ENCODE measurements at places on chromosomes 13 and 19.

GRCh38 chr19:56083668-56084067, 37.4 kb downstream of the ZNF787 start:
- DNase-seq: no peak

GRCh38 chr13:71902676-71903075, 35.7 kb upstream of the DACH1 start:
- no peak for DNase-seq

- DNase-seq: no peak
These were observed 97.6 kb downstream of the ZIC5 start for GRCh38 chr13:99873832-99874430.

DNA sequence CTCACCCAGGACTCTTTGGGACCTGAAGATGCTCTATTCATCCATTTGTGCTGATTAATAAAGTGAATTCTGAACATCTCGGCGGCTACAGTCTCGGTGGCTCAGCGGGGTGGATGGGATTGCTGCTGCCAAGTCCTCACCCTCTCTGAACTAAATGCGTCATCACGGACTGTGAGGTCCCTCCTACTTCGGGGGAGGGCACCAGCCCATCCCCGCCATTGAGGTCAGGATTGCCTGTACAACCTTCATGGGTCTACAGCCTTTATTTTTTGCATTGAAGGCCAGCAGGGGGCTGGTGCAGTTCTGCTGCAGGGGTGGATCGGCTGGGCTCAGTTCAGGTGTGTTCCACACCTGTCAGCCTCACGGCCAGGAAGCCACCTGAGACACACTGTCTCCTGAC, 181.8 kb downstream of the COL4A1 start:
- no peak for DNase-seq

- peak; percentile 62 for DNase-seq
These were observed 64.6 kb downstream of the PDS5B start for GRCh38 chr13:32650705-32651311.

GRCh38 chr19:43534305-43534815, 1.4 kb downstream of the ZNF575 start:
- DNase-seq: no peak

DNA sequence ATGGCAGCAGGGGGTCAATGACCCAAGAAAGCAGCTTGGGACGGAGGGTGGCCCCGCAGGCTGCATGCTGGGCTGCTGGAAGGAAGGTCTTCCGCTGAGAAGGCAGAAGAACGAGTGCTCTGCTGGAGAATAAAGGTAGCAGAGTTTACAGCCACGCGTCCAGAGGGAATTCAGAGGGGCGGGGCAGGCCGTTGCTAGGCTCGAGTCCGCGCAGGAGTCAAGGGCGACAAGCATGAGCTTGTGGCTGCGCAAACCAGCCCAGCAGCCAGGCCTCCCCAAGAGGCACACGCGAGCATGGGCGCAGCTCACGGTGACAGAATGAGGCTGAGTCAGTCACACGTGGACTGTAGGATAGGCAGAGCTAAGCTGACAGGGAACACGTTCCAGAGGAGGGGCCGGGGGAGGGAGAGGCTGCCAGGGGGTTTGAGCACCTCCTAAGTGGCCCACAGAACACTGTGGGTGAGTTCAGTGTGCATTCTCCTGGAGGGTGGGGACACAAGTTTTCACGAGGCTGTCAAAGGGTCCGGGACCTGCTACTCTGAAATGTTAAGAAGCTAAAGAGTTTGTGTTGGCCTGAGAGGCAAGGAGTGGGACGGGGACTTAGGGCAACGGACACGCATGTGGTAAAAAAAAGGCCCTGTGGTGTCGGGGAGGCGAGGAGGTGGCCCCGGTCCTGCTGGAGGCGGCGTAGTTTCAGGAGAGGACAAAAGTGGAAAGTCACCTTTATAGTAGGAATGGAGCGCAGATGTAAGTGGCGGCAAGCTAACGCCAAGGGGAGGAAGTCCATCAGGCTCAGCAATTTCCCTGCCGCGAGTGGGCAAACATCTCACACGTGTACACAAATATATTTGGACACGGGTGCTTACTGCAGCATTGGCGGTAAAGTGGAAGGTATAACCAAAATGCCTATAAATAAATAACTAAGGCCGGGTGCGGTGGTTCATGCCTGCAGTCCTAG, 17.7 kb downstream of the RFX2 start:
- peak; percentile 89 for DNase-seq

DNA sequence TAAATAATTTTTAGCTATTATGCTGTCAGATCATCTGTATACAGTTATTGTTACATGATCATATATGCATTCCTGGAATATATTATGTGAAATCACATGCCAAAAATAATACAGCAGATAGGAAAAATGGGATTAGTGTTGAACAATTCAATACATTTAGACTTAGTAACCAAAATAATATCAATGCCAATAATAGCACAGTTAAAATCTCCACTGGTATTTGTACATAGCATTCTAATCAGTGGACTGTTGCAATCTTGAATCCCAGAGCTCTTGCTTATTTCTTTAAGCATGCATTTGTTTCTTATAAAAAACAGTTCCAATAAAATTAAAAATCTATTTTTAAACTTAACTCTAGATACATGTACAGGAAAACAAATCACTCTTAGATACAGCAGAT, 2772.2 kb downstream of the PCDH9 start:
- no peak for DNase-seq

- DNase-seq: no peak
These were observed 663.8 kb downstream of the LIG4 start for GRCh38 chr13:107551521-107551920.

DNA sequence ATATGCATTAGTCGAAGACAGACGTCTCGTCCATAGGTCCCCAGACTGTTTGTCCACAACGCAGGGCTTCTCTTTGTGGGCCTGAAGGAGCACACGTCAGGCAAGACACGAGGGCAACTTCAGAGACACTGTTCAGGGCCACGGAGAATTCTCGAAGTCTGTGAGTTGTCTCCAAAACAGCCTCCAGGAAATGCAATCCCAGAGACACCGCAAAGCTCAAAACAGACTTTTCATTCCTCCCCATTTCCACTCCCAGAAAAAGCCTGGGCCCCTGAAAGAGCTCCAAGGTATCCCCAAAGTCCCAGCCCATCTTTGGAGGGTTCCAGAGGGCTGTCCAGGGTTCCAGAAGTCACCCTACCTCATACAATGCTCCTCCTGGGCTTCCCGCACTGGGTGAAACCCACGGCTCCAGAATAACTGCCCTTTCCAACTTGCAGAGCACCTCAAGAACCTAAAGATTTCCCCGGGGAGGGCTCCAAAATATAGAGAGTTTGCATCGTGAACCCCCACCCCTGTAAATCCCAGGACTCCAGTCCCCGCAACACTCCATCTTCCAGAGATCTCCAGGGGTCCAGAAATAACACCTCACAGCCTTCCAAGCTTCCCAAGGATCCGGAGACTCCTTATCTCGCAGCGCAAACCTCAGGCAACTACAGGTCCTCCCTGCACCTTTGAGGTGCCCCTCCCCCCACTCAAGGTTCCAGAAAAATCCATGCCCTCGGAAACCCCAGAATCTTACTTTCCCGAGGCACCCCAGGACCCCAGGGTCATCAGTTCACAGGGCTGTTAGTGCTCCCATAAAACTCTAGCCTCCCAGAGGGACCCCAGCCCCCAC, 687 bp upstream of the FTL start:
- peak; percentile 59 for DNase-seq

DNA sequence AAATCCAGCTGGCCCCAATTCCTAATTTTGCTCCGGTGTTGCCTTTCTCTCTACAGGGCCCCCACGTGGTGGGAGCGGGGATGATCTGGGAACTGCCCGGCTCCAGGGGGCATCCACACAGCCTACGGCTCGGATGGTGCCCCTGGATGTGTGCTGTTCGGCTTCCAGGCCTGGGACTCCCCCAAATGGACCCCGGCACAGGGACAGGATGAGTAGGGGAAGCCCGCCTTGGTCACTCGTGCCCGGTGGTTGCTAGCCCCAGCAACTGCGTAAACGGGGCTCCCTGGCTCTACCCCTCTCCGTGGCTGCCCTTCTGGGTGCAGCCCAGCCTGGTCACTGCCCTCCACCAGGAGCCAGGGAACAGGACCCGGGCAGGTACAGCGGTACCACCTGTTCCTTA, 111.5 kb downstream of the TEX26 start:
- peak; percentile 20 for DNase-seq

DNA sequence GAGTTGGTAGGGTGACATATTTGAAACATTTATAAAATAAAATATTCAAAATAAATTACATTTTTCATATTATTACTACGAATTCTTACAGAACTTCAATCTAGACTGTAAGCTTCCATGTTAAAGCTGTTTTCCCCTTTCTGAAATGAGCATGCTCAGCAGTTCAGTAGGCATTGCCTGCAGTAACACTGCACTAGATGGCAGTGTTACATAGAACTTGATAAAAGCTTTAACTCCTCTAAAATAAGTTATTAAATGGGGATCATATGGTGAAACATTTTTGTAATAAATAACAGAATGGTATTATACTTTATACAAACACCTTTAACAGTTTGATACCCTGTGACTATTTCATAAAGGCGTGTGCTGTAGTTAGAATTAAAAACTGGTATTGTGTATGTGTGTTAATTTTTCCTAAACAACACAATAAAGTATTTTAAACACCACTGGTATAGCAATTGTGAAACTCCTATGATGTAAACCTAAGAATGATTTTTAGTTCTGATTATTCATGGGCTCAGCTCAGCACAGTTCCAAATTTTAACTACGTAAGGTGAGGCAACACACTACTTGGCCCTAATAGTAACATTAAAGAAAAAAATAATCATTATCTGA, 11.6 kb upstream of the GPR18 start:
- no peak for DNase-seq

GRCh38 chr13:64900039-64900438, 2330.1 kb downstream of the PCDH9 start:
- no peak for DNase-seq

- no peak for DNase-seq
These were observed 5.0 kb upstream of the KMT2B start for GRCh38 chr19:35712567-35713505.

DNA sequence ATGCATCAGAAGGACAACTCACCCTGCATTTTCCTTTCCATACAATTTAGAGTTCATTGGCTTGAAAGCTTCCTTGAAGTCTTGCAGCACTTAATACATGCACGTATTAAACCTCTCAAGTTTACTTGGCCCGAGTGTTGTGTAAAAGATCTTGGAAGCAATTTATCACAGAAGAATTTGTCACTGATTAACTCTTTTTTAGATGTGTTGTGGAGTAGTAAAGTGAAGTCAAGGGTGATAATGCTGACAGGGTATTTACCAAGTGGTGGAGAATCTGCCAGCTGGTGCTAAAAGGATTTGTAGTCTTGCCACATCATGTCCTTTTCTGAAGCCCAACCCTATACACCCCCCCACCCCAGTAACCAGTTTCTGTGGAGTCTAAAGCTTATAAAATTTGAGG, 421.0 kb upstream of the MIR17HG start:
- DNase-seq: no peak

DNA sequence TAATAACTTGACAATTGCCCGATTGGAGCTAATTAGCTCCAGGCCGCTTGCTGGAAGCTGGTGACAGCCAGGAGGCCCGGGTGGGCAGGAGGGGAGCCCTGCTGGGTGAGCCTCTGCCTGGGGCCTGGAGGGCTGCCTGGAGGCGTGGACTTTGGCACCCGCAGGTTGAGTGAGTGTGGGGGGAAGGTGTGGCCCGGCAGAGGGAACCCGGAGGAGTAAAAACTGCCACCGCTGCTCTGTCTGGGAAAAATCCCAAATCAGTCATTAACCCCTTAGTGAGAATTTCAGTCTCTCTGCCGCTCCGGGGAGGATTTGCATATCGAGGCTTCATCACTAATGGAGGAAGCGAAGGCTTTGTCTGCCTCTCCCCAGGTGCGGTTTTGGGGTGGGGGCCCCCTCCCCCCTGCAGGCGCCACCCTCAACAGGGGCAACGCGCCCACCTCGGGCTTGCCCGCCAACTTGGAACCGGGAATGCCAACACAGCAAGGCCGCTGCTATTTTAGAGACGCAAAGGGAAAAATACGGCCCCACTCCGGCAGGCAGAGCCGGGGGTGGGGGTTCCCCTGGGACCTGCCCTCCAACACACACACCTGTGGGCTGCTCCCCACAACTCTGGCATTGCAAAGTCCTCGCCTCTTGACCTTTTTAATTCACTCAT, 6.2 kb downstream of the EFNA2 start:
- DNase-seq: peak; percentile 83

Data from colonic mucosa (tissue), 4 donors.